Urothelium cell line (cell line): ENCODE measurements at places on chromosomes 2 and 18.

DNA sequence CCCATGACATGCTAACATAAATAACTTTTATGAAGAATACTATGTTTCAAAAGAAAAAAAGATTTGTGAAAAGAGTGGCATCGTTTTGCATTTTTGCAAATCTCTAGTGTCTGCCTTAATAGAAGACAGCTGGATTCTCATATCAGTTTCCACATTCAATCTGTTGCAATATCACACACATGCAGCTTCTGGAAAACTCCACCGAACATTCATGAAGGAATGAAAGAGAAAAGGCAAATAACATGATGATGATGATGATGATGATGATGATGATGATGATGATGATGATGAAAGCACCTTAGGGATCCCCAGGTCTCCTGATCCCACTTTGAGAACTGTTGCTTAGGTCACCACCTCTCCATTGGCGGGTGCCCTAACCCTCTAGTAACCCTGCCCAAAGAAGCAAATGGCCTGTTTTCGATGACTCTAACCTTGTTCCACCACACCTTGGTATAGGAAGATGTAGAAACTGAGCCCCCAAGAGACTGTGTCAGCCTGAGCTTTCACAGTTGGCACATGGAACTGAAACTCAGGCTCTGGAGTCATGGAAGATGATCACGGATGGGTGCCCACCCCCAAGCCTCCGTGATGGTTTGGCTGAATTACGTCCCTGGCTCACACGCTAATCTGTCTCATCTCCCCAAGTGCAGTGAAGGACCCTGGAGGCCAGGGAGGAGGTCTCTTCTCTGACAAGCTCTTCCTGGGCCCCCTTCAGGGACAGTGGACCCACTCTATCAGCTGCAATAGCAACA, 80.1 kb upstream of the SMAD7 start:
- DNase-seq, result no peak

DNA sequence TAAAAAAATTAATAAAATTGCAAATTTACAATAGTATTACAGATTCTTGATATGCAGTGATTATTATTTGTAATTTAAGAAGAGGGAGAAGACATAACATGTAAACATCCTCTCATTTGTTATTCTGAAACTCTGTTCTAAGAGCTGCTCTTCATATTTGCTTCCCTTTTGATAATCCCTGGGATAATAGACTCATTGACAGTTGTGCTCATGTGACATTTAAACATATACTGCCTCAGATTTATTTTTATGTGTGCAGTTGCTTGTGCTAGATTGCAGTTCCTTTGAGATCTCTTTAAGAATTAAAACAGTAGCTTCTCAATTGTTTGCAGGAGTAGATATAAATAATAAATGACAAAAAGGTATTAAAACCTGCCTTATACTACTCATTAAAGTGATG, 605.1 kb upstream of the CNTNAP5 start:
- DNase-seq, result no peak

GRCh38 chr2:223316342-223316741, 264.4 kb downstream of the KCNE4 start:
- no peak for DNase-seq

- no peak for DNase-seq
Measured at GRCh38 chr18:10400534-10401307, 53.7 kb upstream of the APCDD1 start.

DNA sequence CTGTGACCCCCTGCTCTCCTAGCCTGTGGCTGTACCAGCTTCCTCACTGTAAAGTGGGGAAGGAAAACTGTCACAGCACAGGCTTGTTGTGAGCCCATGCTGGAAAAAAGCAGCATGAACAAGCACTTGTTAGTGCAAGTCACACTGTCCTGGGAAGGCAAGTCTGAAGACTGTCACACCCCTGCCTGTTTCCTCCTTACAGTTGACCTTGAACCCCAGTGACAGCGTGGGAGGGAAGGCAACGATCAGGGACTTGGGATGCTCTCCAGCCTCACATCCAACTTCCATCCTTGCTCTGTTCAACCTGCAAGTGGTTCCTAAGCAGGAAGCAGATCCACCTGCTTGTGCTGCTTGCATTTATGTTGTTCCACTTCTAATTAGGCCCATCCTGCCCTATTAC, 311.3 kb upstream of the KLHL29 start:
- DNase-seq, result no peak

DNA sequence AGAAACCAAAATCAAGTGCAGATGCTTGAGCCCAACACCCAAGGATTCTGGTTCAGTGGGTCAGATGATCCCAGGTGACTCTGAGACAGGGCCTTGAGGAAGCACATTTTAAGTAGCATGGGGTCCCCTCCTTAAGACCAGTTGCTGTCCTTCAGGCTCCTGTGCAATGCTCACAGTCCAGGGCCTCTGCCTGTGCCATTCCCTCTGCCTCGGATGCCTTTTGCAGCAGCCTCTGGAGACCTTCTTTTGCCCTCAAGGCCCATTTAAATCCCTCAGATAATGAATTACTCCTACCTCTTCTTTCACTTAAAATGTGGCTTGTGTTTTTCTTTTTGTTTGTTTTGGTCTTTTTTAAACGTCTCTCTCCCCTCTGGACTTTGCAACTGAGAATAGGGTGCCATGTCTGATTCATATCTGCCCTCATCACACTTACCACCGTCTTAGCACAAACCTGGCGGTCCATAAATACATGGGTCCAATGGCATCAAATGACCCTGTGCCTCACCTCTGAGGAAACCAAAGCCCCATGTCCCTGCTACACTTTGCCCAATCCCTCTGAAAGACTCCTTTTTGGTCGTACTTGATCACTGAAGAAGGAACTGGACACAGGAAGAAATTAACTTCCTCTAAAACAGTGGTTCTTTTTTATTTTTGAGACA, 14.2 kb downstream of the ACTG2 start:
- no peak for DNase-seq

DNA sequence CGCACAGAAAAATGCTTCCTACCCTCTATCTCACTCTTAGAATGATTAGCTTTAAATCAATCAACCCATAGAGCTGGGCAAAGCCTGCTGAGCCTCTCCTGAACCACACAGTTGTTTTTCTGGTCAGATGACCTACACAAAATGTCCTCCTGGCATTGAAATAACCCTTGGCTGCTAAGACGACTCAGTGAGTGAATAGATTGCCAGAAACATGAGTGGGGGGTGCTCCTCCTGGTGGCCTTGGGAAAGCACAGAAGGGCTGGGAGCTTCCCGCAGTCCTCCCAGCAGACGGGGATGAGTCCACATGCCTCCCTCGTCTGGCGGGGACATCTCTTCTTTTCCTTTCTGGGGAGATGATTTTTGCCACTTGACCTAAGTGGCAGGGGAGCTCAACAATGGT, 14.9 kb downstream of the MAL start:
- no peak for DNase-seq

DNA sequence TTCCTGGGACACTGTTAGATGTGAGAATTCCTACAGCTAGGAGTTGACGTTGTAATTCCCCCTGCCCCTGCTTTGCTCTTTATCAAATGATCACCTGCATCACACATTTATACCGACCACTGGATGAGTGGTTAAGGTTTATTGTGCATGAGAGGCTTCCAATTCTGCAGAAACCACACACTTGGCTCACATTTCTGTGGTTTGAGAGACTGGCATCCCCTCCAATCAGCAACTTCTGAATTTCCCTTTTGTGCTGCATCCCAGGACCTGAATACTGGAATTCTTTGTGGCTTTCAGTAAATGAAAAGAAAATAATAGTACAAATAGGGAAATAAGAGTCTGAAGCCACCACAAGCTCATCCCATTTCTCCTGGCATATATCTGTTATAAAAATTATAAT, 628.7 kb upstream of the PIK3C3 start:
- DNase-seq, result peak; percentile 60

DNA sequence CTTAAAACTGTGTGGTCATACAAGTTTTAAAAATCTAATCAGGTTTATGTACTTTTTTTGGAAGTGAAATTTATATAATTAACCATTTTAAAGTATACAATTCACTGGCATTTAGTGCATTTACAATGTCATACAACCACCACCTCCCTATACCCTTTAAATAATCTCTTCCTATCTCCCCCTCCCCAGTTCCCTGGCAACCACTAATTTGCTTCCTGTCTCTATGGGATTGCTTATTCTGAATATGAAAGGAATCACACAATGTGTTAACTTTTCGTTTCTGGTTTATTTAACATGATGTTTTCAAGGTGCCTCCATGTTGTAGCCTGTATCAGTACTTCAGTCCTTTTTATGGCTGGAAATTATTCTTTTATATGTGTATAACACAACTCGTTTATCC, 19.4 kb downstream of the CHMP3 start:
- no peak for DNase-seq

DNA sequence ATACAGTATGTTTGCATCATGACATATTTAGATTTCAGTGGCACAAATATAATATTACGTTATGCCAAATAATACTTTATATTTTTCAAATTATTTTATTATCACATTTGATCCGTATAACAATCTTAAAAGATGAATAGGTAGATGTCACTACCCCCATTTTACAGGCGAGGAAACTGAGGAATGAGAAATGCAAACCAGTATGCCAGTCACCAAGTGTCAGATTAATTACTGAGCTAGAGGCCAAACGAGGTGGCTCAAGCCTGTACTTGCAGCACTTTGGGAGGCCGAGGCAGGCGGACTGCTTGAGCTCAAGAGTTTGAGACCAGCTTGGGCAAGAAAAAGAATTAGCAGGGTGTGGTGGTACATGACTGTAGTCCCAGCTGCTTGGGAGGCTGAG, 17.4 kb upstream of the YES1 start:
- DNase-seq, result no peak

DNA sequence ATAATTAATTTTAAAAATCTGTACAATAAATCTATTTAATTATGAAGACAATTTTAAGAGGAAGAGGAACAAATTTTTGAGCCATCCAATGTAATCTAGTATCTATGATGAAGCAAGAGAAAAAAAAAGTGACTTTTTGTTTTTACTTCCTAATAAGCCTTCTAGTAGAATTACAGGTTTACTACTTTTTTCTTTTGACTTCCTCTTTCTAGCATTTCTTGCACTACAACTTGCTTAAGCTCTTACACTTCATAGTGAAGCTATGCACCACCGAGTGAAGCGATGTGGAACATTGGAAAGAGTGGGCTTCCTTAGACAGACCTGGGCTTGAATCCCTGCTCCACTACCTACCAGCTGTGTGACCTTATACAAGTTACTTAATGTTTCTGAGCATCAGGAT, 2.1 kb downstream of the SERPINB2 start:
- no peak for DNase-seq

GRCh38 chr2:42908518-42909200, 116.3 kb upstream of the HAAO start:
- DNase-seq, result no peak
